ENCODE measurements at places on chromosomes 6 and 20. TPM values are rescaled to one million over a fixed set of nuclear protein-coding genes. Genes with fewer than 3 reads are reported as not detected.

Gene IL17F
- total RNA-seq = 155 TPM

Gene TBX18
- total RNA-seq = not detected

Gene PNPLA1
- total RNA-seq = not detected

Gene BPIFA1
- total RNA-seq = not detected

Gene SEL1L2
- not detected for total RNA-seq

Gene MOG
- total RNA-seq = not detected

Gene NCOA6
- total RNA-seq = 31.1 TPM

Gene ACSS1
- 8.5 TPM for total RNA-seq

Gene MANEA
- total RNA-seq = 22.4 TPM

Gene VPS16
- total RNA-seq = 32.3 TPM

Gene TPBG
- total RNA-seq = 0.33 TPM

Gene COX4I2
- not detected for total RNA-seq

Gene SLC17A2
- 0.07 TPM for total RNA-seq

Gene NKAPL
- total RNA-seq = 0.25 TPM

Gene TCF21
- total RNA-seq = not detected

Gene SMPDL3A
- total RNA-seq = not detected

Gene HS3ST5
- total RNA-seq = not detected

Gene SLA2
- total RNA-seq = 48.7 TPM

Gene NINL
- total RNA-seq = 4.1 TPM

Gene ZSCAN23
- total RNA-seq = 2.9 TPM

Gene PI16
- total RNA-seq = 0.96 TPM

Gene DAAM2
- not detected for total RNA-seq

Gene PRKN
- total RNA-seq = 0.56 TPM

Gene DACT2
- 0.50 TPM for total RNA-seq

Gene ZSWIM1
- total RNA-seq = 10.7 TPM

Gene MYT1
- 0.14 TPM for total RNA-seq

Gene FHL5
- total RNA-seq = not detected

Gene RUNX2
- total RNA-seq = 14.6 TPM

Gene SSTR4
- not detected for total RNA-seq

Gene NOX3
- not detected for total RNA-seq

Gene WFDC9
- total RNA-seq = not detected

Gene TMEM200A
- total RNA-seq = 0.21 TPM

Gene ANKRD66
- total RNA-seq = not detected

Gene NKX2-2
- total RNA-seq = not detected

Gene GJA1
- total RNA-seq = 0.14 TPM

Gene DNAH8
- not detected for total RNA-seq

Gene RAET1L
- not detected for total RNA-seq

Gene SLC22A23
- 0.39 TPM for total RNA-seq

Gene GCNT2
- total RNA-seq = 1.6 TPM

Gene HLA-DMA
- 11.8 TPM for total RNA-seq

Gene TRIM15
- 0.26 TPM for total RNA-seq

Gene TTLL9
- total RNA-seq = not detected

Gene CSNK2B
- total RNA-seq = 239 TPM

Gene IPCEF1
- 11.6 TPM for total RNA-seq

Gene SIRPD
- total RNA-seq = not detected

Gene ZBP1
- total RNA-seq = 0.30 TPM

Gene PTCRA
- not detected for total RNA-seq
